Epithelial cell of proximal tubule (primary cell): ENCODE measurements at places on chromosomes 11 and 22. TPM values are rescaled to one million over a fixed set of nuclear protein-coding genes. Genes with fewer than 3 reads are reported as not detected.

EIF3M gene
- 586 and 599 TPM in 2 replicates for total RNA-seq

UPK3A gene
- 2.0 TPM in 1 of 2 replicates, not detected in the other for total RNA-seq

PRR14L gene
- total RNA-seq, result 15.9 and 16.1 TPM in 2 replicates

SMIM38 gene
- total RNA-seq, result 0.07 TPM in 1 of 2 replicates, not detected in the other

OOSP1 gene
- total RNA-seq, result not detected in 2 replicates

NAA40 gene
- total RNA-seq, result 17.6 and 19.4 TPM in 2 replicates

- no peak for DNase-seq
These were observed 264.8 kb downstream of the INSC start for GRCh38 chr11:15379483-15379882.

- DNase-seq, result no peak
These were observed 16.8 kb downstream of the SDHD start for GRCh38 chr11:112103446-112103845.

DNA sequence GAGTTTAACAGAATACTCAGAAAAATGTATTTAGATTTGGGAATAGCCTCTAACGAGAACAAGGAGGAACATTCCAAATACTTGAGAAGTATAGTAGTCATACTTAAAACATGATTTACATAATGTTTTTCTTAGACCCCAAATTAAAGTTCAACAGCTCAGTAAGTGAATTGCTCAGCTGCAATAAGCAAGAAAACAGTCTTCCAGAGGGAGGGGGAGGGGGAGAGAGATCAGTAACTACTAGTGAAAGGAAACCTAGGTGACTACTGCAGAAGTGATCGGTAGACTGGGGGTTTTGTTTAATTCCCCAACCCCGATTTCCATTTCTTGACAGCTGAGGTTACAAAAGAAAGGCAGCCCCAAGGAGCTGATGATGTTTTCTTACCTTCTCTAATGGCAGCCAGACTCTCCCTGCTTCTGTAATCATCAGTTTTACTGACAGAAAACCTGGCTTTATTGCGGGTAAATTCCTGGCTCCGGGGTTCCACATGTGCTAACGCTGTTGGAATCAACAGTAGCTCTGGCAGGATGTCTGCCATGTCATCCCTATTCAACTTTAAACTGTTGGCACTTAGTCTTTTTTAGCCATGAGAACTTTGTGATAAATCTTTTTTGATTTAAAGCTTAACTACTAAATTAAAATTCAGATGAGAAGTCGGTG, 82.4 kb upstream of the BIRC3 start:
- no peak for DNase-seq

GRCh38 chr11:26958702-26959049, 35.2 kb upstream of the FIBIN start:
- DNase-seq, result no peak

- DNase-seq, result no peak
These were observed 55.3 kb downstream of the ZNF143 start for GRCh38 chr11:9516113-9516512.

GRCh38 chr22:24592851-24593558, at the start of gene LRRC75B:
Gene LRRC75B (minus strand): TSS chr22:24593073. CDS start chr22:24593039, 34 bp downstream.
- DNase-seq, result no peak

- no peak for DNase-seq
These were observed 4.0 kb downstream of the VSTM5 start for GRCh38 chr11:93846411-93846810.

GRCh38 chr22:27490080-27490479, 311.5 kb downstream of the MN1 start:
- no peak for DNase-seq

DNA sequence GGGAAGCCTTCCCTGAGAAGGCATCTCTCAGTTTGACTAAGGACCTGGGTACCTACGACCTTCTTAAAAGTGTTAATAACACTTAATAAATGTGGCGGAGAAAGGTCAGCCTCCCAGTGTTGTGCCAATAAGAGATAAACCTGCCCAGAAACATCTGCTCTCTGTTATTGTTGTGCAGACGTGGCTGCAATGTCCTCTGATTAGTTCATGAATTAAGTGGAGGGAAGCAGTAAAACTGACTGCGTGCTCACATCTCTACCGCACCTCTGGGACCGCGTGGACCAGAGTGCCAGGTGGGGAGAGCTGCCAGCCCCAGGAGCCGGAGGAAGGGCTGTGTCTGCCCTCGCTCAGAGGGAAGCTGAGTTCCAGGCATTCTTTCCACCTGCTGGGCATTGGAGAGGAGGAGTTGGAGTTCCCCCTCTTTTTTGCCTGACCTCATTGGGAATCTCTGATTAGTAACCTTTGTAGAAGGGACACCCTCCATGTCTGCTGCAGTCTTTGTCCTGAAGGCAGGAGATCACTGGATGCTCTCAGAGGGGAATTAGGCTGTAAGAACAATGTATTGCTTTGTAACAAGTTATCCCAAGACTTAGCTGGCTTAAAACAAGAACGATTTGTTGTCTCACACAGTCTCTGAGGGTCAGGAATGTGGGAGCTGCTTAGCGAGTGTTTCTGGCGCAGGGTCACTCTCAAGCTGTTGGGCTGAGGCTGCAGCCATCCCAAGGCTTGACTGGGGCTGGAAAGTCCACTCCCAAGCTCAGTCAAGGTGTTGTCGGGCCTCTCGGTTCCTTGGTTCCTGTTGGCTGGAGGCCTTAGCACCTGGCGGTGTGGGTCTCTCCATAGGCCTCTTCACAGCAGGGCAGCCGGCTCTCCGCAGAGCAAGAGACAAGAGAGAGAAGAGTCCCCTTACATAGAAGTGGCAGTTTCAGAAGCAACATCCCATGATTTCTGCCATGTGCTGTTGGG, 247.6 kb upstream of the TBCEL start:
- DNase-seq, result no peak

DNA sequence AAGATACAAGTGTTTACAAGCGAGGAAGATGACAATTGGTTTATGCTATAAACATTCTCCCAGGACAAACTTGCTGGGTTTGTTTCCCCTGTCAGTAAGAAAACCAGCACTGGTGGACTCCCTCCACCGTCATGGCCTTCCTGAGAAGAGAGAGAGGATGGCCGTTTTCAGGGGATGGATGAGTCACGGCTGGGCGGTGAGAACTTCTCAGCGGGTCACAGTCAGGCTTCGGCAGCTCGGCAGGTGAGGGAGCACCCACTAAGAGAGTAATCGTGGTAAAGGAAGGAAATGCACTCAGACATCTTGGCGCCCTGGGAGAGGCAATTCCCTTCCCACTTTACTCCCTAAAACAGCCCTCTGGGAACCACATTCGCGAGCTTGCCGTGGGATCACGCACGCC, 83.9 kb downstream of the NCAM1 start:
- DNase-seq, result no peak

- DNase-seq, result no peak
These were observed 534.8 kb downstream of the INSC start for GRCh38 chr11:15649371-15650104.

DNA sequence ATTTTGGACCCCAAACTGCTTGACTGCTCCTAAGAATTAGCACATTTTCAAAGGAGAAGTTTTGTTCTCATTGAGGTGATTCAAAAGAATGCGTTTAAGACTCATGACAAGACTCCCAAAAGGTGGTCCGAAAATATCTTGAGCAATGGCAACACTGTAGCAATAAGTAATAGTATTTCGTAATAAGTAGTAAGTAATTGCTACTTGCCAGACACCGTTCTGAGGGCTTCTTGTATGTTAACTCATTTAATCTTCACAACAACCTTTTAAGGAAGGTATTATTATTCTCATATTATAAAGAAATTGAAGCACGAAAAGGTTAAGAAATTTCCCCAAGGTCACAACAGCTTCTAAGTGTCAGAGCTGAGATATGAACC, 184.0 kb upstream of the SORL1-AS1 start:
- no peak for DNase-seq

GRCh38 chr22:35736701-35737100, 19.0 kb downstream of the APOL5 start:
- DNase-seq, result no peak

DNA sequence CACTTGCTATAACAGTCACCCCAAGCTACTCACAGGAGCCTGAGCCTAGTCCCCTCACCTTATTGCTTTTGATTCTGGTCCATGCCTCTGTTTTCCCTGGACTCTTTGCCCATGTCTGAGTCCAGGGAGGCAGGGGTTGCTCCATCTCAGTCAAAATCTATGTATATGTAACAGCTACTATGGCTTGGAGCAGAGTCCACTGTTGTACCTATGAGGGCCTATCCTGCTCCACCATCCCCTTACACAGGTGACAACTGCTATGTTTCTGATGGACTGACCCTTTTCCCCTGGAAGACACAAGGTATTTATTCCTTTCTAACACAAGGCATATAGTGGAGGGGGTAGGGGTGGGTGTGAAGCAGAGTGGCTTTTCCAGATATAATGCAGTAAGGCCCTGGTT, 119.6 kb downstream of the VPREB1 start:
- no peak for DNase-seq

DNA sequence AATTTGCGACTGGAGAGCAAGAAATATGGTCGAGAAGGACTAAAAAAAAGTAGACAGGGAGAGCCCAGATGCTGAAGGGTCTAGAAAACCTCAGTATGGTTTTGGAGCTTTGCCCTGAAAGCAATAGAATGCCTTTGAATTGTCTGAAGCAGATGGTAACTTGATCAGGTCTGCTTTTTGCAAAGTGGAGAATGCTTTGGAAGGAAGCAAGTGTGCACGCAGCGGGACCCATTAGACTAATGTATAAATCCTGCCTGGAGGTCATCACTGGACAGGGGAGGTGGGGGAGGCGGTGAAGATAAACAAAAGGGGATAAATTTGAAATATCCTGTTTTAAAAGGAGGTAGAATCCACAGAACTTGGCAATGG, 757 bp upstream of the HINFP start:
- no peak for DNase-seq
